ENCODE measurements at places on chromosomes 12 and 14.

DNA sequence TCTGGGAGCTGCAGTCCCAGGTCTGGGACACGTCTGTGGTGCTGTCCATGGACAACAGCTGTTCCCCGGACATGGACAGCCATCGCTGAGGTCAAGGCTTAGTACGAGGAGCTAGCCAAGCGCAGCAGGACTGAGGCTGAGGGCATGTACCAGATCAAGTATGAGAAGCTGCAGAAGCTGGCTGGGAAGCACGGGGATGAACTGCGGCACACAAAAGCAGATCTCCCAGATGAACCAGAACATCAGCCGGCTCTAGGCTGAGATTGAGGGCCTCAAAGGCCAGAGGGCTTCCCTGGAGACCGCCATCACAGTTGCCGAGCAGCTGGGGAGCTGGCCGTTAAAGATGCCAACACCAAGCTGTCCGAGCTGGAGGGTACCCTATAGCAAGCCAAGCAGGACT lies 375.3 kb downstream of the SEC23A start:
- no peak for DNase-seq

DNA sequence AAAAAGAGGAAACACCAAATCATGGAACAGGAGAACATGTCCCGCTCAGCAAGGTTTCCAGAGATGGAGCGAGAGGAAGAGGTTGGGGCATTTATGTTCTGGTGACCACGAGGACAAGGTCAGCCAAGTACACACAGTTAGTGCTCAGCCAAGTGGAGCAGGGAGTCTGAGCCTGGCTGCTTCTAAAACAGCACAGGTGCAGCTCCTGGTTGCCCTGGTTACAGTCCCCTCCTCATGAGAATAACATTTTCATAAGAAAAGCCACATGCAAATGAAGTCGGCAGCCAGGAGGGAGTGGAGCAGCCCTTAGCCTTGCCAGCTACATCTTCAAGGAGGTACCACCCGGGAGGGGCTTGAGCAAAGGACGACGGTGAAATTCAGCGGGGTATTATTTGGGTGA lies 81.8 kb downstream of the NOS1 start:
- no peak for DNase-seq

DNA sequence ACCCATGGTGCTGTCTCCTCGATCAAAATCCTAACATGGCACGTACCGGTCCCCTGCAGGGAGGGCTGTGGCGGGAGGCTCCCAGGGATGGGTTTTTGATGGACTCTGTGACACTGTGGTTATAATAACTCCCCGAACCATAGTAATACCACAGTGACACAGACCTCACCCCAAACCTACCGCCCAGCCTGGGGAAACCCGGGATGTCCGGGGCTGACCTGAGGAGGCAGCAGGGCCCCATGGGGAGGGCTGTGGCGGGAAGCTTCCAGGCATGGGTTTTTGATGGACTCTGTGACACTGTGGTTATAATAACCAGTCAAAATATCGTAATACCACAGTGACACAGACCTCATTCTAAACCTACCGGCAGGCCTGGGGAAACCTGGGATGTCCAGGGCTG lies 378.0 kb downstream of the TMEM121 start:
- DNase-seq: no peak

DNA sequence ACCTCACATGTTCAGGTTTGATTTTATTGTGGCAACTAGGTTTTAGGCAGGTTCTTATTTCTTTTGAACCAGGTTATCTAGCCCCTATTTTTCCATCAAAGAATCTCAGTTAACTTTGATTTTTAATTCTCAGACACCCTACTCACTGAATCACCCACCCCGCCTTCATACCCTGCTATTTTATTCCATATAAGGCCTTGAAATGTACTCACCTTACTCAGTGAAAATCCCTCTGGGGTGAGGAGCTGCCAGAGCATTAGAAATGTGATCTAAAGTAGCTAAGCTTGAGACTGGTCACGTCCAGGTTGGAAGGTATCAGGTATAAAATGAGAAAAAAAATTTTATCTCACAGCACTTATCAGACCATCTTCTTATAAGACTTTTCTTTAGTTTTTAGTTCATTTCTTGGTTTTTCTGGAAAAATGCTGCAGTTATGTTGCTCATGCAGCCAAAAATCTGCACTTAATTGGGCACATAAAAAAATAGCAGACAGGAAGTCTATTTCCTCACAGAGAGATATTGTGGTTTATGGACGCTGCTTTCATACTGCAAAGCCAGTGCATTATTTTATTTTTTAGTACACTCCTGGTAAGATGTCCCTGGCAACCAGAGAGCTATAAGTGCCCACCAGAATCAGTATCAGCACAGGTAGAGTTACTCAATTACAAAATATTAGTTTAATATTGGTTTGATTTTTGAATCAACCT lies 101.5 kb upstream of the CCDC91 start:
- DNase-seq: peak; percentile 28

DNA sequence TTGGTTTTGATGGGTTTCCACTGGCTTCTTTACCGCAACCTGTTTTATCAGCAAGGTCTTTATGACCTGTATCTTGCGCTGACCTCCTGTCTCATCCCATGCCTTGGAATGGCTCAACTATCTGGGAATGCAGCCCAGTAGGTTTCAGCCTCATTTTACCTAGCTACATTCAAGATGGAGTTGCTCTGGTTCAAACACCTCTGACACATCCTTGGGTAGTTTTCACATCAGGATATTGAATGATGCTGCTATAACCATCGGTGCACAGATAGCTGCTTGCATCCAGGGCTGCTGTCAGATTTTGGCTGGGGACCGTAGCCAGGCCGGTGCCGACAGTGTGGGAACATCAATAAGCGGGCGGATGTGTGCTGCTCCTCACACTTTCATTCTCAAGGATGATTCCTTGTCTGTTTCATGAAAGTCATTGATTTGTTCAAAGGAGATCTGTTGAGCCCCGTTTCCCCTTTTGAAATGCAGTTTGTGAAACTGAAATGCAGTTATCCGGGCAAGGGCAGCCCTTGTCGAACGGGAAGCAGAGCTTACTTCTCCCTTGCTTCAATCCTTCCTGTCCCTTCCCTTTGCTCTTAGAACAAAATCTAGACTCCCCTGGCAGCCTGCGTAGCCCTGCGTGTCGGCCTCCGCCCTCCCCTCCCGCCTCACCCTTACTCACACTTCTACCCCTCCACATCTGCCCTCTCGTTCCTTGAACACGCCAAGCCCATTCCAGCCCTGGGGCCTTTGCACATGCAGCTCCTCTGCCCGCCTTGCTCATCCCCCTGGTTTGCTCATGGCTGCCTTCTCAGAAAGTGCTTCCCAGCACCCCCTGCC lies 49.2 kb upstream of the NCOR2 start:
- no peak for DNase-seq

GRCh38 chr12:26453246-26453645 lies 257.9 kb downstream of the SSPN start:
- DNase-seq: no peak

- no peak for DNase-seq
Observed at GRCh38 chr14:59926534-59926933, 6.6 kb downstream of the LRRC9 start.

- DNase-seq: peak; percentile 43
Observed at GRCh38 chr12:120183211-120183631, 11.3 kb downstream of the GCN1 start.

- no peak for DNase-seq
Observed at GRCh38 chr14:38716926-38717325, 386.1 kb downstream of the SEC23A start.

- DNase-seq: peak; percentile 38
Observed at GRCh38 chr14:55221186-55221585, 29.8 kb upstream of the DLGAP5 start.

GRCh38 chr12:132204063-132204792 lies 60.0 kb downstream of the NOC4L start:
- DNase-seq: peak; percentile 29

- peak; percentile 12 for DNase-seq
Observed at GRCh38 chr12:24695657-24696329, 253.1 kb downstream of the BCAT1 start.

GRCh38 chr12:41277100-41277945 lies 89.2 kb downstream of the PDZRN4 start:
- peak; percentile 47 for DNase-seq

- no peak for DNase-seq
Observed at GRCh38 chr12:93201990-93202389, 175.7 kb upstream of the NUDT4 start.

- no peak for DNase-seq
Observed at GRCh38 chr14:76958980-76959710, 69.4 kb downstream of the IRF2BPL start.

DNA sequence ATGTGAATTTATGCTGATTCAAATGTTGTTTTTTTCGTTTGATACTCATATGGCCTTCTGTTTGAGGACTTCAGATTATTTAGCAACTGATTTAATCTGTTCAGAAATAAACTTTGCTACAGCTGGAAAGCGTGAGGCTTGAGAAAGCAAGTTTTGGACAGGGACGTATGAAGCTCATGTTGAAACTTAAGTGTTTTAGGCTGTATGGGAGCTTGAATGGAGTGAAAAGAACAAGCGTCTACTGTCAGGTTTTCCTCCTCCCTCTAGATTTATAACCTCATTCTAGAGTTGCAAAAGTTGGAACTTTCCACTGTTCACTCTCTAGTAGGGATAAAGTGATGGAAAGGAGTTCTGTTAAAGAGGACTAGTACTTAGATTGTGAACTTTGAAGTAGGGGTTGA lies 1.0 kb downstream of the PRPF39 start:
- no peak for DNase-seq

DNA sequence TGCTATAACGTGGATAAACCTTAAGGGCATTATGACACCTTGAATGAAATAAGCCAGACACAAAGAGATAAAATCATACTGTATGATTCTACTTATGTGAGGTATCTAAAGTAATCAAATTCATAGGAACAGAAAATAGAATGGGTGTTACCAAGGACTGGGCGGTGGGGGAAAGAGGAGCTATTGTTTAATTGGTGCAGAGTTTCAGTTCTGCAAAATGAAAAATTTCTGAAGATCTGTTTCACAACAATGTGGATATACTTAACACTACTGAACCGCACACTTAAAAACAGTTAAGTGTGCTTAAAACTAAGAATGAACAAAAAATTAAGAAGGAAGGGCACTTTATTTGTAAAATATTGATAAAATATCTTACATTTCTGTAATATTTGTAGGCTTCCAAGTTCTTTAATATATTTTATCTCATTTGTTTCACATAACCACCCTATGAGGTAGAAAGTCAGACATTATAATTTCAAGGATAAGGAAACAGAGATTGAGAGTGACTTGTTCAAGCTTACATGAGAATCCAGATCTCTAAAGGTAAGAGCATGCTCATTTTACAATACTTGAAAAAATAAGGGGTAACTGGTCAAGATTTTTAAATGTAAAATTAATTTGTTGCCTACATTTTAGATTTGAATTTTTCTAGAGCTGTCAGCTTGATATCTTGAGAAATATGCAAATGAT lies 14.9 kb downstream of the LTA4H start:
- DNase-seq: no peak

- DNase-seq: no peak
Observed at GRCh38 chr14:80047761-80048160, 163.5 kb downstream of the DIO2 start.

- DNase-seq: no peak
Observed at GRCh38 chr14:103434868-103435442, 49.7 kb downstream of the MARK3 start.

DNA sequence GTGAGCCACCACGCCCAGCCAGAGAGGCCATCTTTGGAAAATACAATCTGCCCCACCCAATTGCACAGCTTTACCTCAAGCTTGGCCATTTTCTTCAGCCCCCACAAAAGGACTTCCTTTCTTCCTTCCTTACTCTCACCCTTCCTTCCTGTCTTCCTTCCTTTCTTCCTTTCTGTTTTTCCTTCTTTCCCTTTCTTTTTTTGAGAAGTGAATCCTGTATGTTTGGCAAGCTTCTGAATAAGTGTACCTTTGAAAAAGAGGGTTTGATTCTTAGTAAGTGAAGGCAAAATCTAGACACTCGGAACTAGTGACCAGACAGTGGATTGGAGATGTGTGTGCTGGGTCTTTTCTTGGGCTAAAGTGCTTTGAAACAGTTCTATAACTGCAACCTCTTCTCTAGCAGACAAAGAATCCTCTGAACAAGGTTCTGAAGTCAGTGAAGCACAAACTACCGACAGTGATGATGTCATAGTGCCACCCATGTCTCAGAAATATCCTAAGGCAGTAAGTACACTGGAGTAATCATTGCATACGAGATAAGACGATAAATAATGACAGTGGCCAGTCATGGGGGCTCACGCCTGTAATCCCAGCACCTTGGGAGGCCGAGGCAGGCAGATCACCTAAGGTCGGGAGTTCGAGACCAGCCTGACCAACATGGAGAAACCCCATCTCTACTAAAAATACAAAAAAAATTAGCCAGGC lies 49.5 kb downstream of the SUPT16H start:
- no peak for DNase-seq

DNA sequence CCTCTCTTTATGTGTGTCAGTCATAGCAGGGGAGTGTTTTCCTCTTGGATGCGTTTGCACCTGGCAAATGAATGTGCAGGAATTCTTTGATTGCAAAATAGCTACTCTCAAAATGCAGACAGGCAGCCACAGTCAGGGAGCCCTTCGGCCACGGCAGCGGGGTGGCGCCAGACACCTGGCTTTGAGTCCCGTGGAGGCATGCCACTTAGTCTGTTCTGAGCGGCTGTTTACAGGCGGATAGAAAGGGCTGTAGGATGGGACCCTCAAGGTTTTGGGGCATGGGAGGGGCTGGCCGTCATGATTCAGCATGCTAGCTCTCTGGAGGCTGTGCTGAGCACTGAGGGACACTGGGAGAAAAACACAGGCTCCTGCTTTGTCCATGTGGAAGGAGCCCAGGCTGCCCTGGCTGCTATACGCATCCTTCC lies 117.1 kb downstream of the SLC25A47 start:
- peak; percentile 47 for DNase-seq

DNA sequence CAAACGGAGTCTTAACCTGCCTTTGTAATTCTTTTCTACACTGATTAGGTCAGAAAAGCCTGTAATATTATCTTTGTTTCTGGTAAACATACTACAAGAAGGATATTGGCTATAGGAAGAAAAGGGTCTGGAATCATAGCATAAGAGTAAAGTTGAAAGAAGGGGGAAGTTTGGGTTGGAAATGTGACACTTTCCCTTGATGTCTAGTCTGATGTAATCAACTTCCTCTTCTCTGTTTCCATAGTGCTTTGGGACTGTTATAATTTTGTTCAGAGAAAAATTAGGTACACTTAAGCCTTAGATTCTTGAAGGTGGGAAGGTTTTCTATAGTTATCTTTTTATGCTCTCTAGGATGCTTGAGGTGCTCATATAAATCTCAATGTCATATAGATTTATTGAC lies 322.2 kb downstream of the AEBP2 start:
- no peak for DNase-seq

DNA sequence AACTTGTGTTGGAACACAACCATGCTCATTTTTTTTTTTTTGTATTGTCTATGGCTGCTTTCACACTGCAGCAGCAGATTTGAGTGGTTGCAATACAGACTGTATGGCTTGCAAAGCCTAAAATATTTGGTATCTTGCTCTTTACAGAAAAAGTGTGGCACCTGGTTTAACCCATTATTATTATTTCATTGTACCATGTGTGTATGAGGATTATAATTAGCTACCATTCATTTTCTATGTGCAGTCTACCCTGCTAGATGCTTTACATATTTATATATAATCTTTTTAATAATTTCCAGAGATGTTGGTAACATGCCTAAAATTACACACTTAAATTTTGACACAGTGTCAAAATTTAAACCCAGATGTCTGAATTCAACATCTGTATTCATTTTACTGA lies 37.7 kb downstream of the SPATS2 start:
- peak; percentile 29 for DNase-seq

GRCh38 chr12:50317203-50317602 lies 33.9 kb upstream of the LIMA1 start:
- DNase-seq: no peak
